NCI-H2081 (cell line): ENCODE measurements at places on chromosomes 1 and 21.

DNA sequence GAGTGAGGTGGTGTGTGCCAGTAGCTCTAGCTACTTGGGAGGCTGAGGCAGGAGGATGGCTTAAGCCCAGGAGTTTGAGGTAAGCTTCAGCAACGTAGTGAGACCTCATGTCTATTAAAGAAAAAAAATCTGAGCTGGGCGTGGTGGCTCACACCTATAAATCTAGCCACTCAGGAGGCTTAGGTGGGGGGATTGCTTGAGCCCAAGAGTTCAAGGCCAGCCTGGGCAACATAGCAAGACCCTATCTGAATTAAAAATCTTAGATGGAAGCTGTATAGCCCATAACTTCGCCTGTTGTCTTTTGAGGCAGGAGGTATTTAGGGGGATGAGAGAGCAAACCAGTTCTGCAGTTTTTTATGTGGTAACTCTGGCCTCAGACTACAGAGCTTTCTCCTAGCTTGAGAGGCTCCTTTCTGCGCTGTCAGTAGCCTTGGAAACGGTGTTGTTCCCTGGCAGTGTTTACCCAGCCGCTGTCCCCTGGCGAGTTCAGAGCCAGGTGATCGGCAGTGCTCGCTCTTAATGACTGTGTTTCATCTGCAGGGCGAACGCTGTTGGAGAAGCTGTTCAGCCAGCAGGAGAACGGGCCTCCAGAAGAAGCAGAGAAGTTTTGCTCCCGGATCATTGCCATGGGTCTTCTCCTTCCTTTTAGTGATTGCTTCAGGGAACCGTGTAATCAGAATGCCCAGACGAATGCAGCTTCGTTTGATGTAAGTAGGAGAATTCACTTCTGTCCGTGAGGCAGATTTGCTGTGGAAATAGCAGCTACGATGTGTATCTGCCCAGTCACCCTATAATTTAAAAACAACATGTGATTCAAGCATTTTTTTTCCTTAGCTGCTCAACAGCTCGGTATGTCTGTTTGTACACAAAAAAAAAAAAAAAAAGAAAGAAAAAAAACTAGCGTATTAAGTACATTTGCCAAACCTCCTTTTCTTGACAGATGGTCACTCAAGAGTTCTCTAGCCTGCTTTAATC lies 31.2 kb downstream of the FMN2 start:
- DNase-seq = peak; percentile 99

GRCh38 chr1:168127503-168127902 lies 9.2 kb downstream of the GPR161 start:
- no peak for DNase-seq

- no peak for DNase-seq
Measured at GRCh38 chr1:231862611-231863010, 236.0 kb downstream of the DISC1 start.

- no peak for DNase-seq
Measured at GRCh38 chr1:198680174-198680875, 41.5 kb downstream of the PTPRC start.
